Neural progenitor cell (in vitro differentiated cells): ENCODE measurements at places on chromosomes 6 and 20. TPM values are rescaled to one million over a fixed set of nuclear protein-coding genes. Genes with fewer than 3 reads are reported as not detected.

- peak overlapping the region; percentile 65 for H3K4me3 ChIP-seq
- H3K4me1 ChIP-seq, result peaks cover 16% of the 10 kb centered on the region
- H3K36me3 ChIP-seq, result no peaks in the 10 kb centered on the region
- peak; percentile 38 for DNase-seq
- no peaks in the 10 kb centered on the region for H3K27me3 ChIP-seq
Observed at GRCh38 chr6:147201885-147202515, 2.2 kb upstream of the STXBP5 start.

Gene SCRT2
- not detected in 2 replicates for total RNA-seq

DNA sequence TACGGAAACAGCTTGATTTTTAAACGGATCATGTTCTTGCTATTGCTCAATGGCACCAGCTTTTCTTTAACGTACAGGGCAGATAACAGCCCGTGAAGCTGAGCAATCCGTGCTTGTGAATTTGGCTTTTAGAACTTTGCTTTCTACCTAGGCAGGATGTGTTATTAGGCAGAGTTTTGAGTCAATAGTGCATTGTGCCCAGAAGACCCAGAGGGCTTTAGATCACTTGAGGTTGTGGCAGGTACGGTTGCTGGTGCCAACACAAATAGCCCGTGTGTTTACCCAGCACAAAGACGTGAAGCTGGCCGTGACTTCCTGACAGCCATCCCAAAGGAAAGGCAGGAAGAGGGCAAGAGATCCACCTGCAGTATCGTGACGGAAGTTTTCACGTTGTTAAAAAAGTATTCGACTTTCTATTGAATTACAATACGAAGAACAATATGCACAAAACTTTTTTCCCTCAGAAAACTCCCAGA is 117.4 kb upstream of the FRMD1 start:
- no peaks in the 10 kb centered on the region for H3K27me3 ChIP-seq
- H3K4me3 ChIP-seq, result no peak overlapping the region
- H3K27ac ChIP-seq, result no peak overlapping the region
- no peak for DNase-seq
- H3K36me3 ChIP-seq, result no peaks in the 10 kb centered on the region

GRCh38 chr20:32681175-32682084 is 7.7 kb upstream of the C20orf203 start:
- peak overlapping the region; percentile 81 for H3K27ac ChIP-seq
- no peaks in the 10 kb centered on the region for H3K36me3 ChIP-seq
- H3K4me3 ChIP-seq, result no peak overlapping the region
- H3K27me3 ChIP-seq, result no peaks in the 10 kb centered on the region
- DNase-seq, result peak; percentile 78

DNA sequence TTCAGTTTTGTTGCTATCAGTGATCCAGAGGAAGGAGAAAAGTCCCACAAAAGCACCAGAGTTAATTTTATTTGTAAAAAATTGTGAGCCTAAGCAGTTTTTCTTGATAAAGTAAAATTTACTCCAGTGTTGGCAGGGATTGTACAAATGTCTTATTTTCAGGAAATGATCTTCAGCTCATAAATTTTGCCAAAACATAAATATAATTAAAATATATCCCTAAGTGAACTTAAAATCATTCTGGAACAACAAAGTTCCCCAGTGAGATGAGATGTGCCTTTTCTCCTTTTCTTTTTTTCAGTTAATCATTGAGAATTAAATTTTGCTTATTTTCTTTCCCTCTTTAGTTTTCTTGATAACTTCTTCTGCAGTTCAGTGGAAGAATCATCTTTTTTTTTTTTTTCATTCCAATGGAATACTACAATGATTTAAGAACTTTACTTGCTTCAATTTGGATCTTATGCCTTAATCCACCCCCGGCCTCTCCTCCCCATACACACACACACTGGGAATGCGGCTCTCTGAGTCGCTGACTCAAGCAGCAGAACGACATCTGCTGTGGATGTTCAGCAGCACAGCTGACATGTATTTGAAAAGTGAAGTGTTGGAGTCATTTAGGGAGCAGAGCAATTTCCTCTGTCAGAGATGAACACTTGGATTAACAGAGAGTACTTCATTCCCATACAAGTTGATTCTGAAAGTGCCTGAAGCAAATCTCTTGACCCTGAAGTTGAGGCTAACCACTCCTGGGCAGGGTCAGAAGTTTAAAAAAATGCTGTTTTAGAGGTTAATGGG is 27.7 kb upstream of the LAMA4 start:
- no peak overlapping the region for H3K27ac ChIP-seq
- DNase-seq, result peak; percentile 50
- H3K36me3 ChIP-seq, result no peaks in the 10 kb centered on the region
- H3K4me1 ChIP-seq, result peaks cover 2% of the 10 kb centered on the region
- no peaks in the 10 kb centered on the region for H3K27me3 ChIP-seq

DNA sequence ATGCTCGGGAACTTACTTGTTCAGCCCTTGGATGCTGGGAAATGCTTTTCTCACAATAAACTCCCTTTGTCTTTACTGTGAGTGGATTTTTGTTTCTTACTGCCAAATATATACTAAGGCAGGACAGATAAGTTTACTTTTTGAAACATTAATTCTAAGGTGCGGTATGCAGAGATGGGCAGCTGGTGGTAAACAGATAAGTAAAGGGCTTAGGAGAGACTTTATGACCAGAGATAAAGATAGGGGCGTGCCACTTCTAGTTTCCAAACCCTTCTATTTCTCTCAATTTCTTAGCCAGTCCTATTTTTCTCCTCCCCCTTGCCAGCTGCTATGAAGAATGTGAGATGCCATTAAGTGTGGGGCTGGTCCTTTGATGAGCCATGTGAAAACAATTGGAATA is 16.3 kb downstream of the SAMD3 start:
- H3K4me3 ChIP-seq, result no peak overlapping the region
- DNase-seq, result no peak
- no peaks in the 10 kb centered on the region for H3K4me1 ChIP-seq
- H3K27me3 ChIP-seq, result no peaks in the 10 kb centered on the region
- H3K27ac ChIP-seq, result no peak overlapping the region

GRCh38 chr20:50982363-50982762 is 23.7 kb downstream of the MOCS3 start:
- H3K36me3 ChIP-seq, result no peaks in the 10 kb centered on the region
- DNase-seq, result no peak
- peaks cover 6% of the 10 kb centered on the region for H3K4me1 ChIP-seq
- H3K27ac ChIP-seq, result no peak overlapping the region
- H3K27me3 ChIP-seq, result no peaks in the 10 kb centered on the region

GRCh38 chr20:22560817-22561216 is 23.6 kb downstream of the FOXA2 start:
- no peak overlapping the region for H3K4me3 ChIP-seq
- DNase-seq, result peak; percentile 82
- no peaks in the 10 kb centered on the region for H3K36me3 ChIP-seq
- peaks cover 36% of the 10 kb centered on the region for H3K4me1 ChIP-seq
- H3K27me3 ChIP-seq, result peaks cover 100% of the 10 kb centered on the region

DNA sequence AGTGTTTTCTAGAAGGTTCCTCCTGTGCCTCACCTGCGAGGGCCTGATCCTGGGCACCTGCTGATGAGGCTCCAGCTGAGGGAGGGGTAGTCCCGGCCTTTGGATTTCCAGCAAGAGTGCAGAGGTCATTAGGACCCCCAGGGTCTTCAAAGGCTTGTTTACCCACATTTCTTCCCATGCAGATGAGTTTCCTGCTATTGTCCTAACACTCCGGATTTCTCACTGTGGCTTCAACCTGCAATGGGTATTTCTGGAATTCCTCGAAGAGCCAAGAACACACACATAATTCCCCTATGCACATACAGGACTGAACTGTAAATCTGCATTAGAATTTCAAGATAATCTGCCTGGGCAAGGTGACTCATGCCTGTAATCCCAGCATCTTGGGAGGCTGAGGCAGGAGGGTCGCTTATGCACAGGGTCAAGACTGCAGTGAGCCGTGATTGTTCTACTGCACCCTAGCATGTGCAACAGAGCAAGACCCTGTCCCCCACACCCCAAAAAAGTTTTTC is 53.9 kb downstream of the ADNP start:
- H3K27ac ChIP-seq, result no peak overlapping the region
- H3K4me3 ChIP-seq, result no peak overlapping the region
- H3K4me1 ChIP-seq, result peaks cover 9% of the 10 kb centered on the region
- DNase-seq, result no peak
- H3K36me3 ChIP-seq, result no peaks in the 10 kb centered on the region
- H3K27me3 ChIP-seq, result no peaks in the 10 kb centered on the region

GRCh38 chr6:66245231-66245630 is 538.2 kb upstream of the EYS start:
- no peak overlapping the region for H3K4me3 ChIP-seq
- H3K27ac ChIP-seq, result no peak overlapping the region

Gene SMLR1
- total RNA-seq, result not detected in 2 replicates

- H3K4me1 ChIP-seq, result peaks cover 48% of the 10 kb centered on the region
- peaks cover 4% of the 10 kb centered on the region for H3K36me3 ChIP-seq
- H3K4me3 ChIP-seq, result no peak overlapping the region
- no peaks in the 10 kb centered on the region for H3K27me3 ChIP-seq
- H3K27ac ChIP-seq, result peak overlapping the region; percentile 20
- DNase-seq, result no peak
Observed at GRCh38 chr6:30891816-30892538, 7.7 kb downstream of the DDR1 start.

DNA sequence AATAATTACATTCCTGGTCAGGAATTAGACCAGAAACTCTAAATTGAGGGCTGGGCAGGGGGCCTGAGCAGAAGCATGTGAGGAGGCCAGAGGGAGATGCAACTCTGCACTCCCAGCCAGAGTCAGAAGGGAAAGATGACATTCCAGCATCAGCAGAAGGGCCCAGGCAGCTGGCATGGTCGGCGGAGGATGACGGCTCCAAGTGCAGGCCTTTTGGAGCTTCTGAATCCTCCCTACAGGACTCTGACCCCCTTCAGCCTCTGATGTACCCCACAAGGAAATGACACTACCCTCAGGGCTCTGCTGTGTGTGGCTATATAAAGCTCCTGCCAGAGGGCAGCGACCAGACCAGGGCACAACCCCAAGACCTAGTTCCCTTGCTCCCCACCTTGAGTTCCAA is 1.9 kb downstream of the LRFN2 start:
- H3K4me3 ChIP-seq, result no peak overlapping the region
- no peak for DNase-seq
- peaks cover 24% of the 10 kb centered on the region for H3K4me1 ChIP-seq
- no peak overlapping the region for H3K27ac ChIP-seq
- H3K36me3 ChIP-seq, result no peaks in the 10 kb centered on the region
- H3K27me3 ChIP-seq, result peaks cover 45% of the 10 kb centered on the region

Gene POFUT1
- total RNA-seq, result 22.3 and 23.5 TPM in 2 replicates

Gene BMP5
- total RNA-seq, result 1.2 and 1.5 TPM in 2 replicates

GRCh38 chr6:79784395-79784753 is 153.2 kb downstream of the SH3BGRL2 start:
- H3K27ac ChIP-seq, result no peak overlapping the region
- no peak for DNase-seq
- H3K4me1 ChIP-seq, result peaks cover 11% of the 10 kb centered on the region
- no peaks in the 10 kb centered on the region for H3K36me3 ChIP-seq
